ENCODE measurements at places on chromosomes 1 and 21.

- DNase-seq, result no peak
- H3K27me3 ChIP-seq, result no peaks in the 10 kb centered on the region
- H3K4me1 ChIP-seq, result peaks cover 23% of the 10 kb centered on the region
- H3K36me3 ChIP-seq, result peaks cover 56% of the 10 kb centered on the region
- H3K27ac ChIP-seq, result no peak overlapping the region
Measured at GRCh38 chr1:248853663-248854375, 5.1 kb downstream of the ZNF692 start.

- H3K27me3 ChIP-seq, result peaks cover 32% of the 10 kb centered on the region
- H3K27ac ChIP-seq, result no peak overlapping the region
- H3K4me1 ChIP-seq, result no peaks in the 10 kb centered on the region
- H3K4me3 ChIP-seq, result no peak overlapping the region
- H3K36me3 ChIP-seq, result no peaks in the 10 kb centered on the region
- no peak for DNase-seq
Measured at GRCh38 chr21:37601027-37601426, 234.5 kb downstream of the DYRK1A start.

GRCh38 chr1:50322579-50322978 is 100.7 kb downstream of the DMRTA2 start:
- no peak for DNase-seq
- H3K27me3 ChIP-seq, result no peaks in the 10 kb centered on the region
- H3K36me3 ChIP-seq, result no peaks in the 10 kb centered on the region
- H3K4me1 ChIP-seq, result no peaks in the 10 kb centered on the region

DNA sequence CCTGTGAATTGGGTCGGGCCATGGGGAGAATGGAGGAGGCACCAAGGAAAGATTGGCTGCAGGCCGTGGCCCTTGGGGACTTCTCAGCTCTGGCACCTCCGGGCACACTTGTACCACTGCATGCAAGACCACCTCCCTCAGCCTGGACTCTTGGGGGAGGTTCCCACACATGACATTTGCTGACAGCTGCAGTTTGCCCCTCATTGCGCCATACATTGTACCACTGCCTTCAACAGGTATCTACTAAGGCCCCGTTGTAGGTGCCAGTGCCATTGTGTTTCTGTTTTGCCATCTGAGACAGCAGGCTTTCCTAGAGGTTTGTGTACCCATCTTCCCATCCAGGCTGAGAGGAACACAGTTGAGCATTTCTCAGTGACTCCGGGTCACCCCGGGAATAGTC is 159.4 kb upstream of the TMEM51 start:
- peaks cover 8% of the 10 kb centered on the region for H3K4me1 ChIP-seq
- no peaks in the 10 kb centered on the region for H3K27me3 ChIP-seq
- DNase-seq, result no peak
- H3K4me3 ChIP-seq, result no peak overlapping the region
- H3K27ac ChIP-seq, result no peak overlapping the region
- no peaks in the 10 kb centered on the region for H3K36me3 ChIP-seq
